ENCODE measurements at places on chromosomes 2 and 18.

DNA sequence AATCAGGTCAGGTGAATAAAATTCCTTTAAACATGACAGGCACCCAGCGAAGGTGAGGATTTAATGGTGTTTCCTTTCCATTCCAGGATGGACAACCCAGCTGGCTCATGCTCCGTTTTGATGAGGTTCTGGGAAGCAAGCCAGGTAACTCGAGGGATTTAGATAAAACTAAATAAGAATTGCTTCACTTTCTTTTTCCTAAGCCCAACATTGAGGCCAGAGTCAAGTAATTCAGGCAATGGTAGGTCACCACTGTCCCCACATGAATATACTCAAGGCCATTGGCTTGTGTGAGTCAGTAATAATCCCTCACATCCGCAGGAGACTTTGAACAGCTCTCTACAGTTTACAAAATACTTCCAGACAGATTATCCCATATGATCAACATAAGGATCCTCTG is 16.2 kb upstream of the LRATD1 start:
- no peak for DNase-seq

DNA sequence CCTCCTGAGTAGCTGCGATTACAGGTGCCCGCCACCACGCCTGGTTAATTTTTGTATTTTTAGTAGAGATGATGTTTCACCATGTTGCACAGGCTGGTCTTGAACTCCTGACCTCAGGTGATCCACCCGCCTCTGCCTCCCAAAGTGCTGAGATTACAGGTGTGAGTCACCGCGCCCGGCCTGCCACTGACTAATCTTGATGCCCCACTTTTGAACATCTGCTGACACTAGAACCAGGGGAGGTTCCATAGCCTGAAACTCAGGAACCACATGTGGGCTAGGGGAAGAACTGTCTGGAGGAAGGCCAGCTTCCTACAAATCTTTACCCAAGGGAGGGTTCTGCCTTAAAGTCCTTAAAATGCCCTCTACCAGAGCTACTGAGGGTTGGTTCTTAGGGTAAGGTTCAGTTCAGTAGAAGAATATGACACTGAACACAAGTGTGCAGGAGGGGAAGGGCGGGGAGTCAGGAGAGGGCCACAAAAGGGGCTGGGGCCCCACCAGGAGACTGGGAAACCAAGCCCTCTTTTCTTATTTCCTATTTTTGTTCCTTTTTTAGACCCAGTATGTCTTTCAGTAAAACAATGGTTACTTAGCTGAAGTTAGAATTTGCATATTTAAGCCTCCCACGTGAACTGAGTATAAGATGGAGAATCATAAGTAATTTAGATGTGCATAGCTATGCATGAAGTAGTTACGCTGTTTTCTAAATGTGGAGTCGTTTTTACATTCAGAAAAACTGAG is 6.3 kb upstream of the RAB31 start:
- DNase-seq, result no peak

DNA sequence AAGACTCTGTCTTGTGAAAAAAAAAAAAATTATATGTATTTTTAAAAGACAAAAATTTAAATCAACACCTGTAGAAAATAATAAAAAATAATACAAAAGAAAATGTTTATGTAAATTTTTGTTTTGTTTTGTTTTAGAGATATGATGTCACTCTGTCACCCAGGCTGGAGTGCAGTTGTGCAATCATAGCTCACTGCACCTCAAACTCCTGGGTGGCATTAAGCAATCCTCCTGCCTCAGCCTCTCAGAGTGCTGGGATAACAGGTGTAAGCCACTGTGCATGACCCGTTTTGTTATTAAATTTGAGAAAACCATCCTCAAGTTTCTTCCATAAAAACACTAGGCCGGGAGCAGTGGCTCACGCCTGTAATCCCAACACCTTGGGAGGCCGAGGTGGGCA is 56.2 kb upstream of the B3GNT7 start:
- no peak for DNase-seq

DNA sequence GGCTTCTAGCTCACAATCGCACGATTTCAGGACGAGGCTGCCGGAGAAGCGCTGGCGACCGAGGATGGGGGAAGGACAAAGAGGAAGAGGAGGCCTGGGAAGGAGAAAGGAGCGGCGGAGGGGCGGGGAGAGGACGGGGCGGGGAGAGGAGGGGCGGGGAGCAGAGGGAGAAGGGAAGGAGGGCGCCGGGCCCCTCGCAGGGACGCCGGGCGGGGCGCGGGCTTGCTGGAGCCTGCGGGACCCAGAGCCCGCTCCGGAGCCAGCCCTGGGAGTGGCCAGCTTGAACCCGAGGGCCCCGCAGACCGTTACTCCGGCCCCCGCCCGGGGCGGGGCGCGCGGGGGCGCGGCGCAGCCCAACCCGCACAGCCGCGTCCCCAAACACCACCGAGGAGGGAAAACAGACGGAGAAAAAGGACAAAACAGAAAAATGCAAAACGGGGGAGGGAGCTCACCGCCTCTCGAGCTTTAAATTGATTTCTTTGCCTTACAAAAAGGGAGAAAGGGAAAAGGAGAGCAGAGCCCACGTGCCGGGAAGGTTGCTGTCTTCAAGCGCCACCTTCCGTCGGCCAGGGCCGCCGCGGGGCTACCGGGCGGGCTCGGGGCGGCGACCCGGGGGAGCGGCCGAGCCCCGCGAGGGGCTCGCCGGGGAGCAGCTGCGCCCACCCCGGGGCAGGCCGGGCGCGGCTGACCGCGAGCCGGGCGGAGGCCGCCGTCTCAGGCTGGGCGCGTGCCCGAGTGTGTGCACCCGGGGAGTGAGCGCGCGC is 781 bp upstream of the SOX11 start:
- no peak for DNase-seq

DNA sequence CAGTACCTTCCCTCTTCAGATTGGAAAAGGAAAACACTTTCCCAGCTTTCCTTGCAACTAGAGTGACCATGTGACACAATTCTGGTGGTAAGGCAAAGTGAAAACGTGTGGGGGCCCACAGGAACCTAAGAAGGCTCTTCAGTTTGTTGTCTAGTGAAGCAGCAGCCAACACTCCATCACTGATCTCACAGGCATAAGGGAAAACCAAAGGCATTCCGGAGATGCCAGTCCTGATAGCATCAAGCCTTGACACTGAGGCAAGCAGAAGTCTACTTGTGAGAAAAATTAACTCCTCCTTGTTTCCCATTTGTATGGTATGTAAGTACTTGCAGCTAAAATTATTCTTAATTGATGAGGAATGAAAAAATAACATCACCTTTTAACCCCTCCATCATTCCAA is 88.3 kb downstream of the ETAA1 start:
- DNase-seq, result no peak
